ENCODE measurements at places on chromosomes 12 and 14.
A peak's percentile ranks its signal among the peaks of the same experiment; 100 is the strongest.

DNA sequence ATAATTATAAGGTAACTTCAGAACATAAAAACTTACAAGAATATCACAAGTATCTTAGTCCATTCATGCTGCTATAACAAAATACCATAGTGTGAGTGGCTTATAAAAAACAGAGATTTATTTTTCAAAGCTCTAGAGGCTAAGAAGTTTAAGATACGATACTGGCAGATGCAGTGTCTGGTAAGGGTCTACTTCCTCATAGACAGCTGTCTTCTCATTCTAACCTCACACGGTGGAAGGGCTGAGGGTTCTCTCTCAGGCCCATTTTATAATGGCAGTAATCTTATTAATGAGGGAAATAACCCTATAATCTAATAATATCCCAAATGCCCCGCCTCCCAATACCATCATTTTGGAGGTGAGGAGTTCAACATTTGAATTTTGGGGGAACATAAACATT, 23.7 kb upstream of the OSBPL8 start:
- no peak for DNase-seq

GRCh38 chr12:11822081-11822834, 172.8 kb downstream of the ETV6 start:
- no peak for DNase-seq

DNA sequence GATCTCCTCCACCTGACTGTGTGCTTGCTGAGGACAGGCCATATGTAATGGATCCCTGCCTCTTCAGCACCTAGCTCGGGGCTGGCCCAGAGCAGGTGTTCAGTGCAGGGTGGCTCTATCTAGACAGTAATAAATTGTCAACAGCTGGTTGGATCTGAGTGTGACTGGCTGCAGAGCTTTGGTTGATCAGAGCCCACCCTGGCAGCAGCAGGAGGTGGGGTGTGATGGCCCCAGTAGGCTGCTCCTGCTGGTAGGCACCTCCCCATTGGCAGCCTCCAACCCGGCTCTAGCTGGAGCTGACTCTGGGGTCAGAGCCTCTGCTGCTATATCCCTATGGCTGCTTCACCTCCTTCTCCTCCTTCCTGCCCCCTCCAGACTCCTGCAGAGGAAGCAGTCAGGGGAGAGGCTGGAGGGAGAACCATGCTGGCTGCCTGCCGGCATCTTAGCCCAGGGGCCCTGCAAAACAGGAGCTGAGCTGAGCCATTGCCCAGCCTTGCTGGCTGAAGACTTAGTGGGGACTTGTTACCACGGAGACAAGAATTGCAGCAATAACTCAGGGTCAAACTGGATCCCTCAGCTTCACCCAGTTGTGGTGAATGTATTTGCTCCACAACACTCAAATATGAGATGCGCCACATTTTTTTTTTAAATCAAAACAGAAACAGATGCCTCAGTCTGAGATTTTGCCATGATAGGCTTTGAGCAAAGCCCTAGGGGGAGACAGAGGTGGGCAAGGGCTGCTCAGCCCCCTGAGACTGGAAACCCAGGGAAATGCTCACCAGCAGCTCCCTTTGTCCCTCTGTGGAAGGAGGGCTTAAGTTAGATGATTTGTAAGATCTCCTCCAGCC, 22.2 kb downstream of the TMEM63C start:
- no peak for DNase-seq

DNA sequence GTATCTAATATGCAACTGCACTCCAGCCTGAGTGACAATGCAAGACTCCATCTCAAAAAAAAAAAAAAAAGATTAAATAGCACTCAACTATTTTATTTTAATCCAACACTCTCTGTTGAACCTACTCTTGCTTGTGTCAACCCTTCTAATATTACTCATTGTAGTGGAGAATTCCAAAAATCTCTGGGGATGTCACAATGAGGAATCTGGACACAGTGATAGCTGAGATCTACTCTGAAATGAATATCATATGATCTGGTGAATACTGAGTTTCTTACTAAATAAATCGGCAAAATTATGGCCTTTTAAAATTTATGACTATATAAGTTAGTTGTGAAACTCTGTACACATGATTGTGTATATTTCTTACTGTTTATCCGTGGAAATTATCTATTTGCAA, 418.2 kb downstream of the BCAT1 start:
- DNase-seq, result no peak

GRCh38 chr14:41916313-41916712, 309.6 kb downstream of the LRFN5 start:
- no peak for DNase-seq

- DNase-seq, result no peak
These were observed 58.7 kb upstream of the OR10AD1 start for GRCh38 chr12:48261773-48262172.

- no peak for DNase-seq
These were observed 5.4 kb upstream of the IPO8 start for GRCh38 chr12:30701056-30701455.

DNA sequence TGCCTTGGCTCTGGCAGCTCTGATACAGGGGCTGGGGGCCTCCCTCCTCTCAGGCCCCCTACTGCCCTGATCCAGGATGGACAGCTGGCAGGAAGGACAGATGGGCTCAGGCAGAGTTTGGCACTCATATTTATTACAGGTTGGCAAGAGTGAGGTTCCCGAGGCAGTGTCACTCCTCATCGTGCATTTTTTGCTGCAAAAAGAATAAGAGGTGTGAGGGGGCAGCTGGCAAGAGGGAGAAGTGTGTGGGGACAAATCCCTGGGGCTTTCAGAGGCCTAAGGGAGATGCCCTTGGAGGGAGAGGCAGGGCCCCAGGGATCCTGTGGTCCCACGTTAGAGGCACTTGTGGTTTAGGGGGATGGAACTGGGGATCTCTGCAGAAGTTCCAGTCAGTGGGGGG, 5.0 kb downstream of the CMTM5 start:
- DNase-seq, result no peak

GRCh38 chr12:3379079-3379478, 111.9 kb upstream of the PRMT8 start:
- no peak for DNase-seq

DNA sequence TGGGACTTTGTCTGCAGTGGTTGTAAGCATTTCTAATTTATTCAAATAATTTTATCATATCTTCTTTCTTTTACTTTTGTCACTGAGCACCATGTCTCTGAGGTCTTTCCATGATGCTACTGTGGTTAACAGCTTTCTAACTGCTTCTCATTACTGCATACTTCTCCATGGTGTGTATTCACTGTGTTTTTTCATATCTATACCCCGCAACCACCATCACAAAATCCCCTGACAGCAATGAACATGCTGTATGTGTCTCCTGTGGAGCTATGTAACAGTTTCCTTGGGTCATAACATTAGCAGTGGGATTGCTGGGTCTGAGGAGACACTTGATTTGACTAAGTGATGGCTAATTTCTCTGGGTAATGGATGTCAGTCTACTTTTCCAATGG, 29.2 kb upstream of the CHST11 start:
- no peak for DNase-seq

DNA sequence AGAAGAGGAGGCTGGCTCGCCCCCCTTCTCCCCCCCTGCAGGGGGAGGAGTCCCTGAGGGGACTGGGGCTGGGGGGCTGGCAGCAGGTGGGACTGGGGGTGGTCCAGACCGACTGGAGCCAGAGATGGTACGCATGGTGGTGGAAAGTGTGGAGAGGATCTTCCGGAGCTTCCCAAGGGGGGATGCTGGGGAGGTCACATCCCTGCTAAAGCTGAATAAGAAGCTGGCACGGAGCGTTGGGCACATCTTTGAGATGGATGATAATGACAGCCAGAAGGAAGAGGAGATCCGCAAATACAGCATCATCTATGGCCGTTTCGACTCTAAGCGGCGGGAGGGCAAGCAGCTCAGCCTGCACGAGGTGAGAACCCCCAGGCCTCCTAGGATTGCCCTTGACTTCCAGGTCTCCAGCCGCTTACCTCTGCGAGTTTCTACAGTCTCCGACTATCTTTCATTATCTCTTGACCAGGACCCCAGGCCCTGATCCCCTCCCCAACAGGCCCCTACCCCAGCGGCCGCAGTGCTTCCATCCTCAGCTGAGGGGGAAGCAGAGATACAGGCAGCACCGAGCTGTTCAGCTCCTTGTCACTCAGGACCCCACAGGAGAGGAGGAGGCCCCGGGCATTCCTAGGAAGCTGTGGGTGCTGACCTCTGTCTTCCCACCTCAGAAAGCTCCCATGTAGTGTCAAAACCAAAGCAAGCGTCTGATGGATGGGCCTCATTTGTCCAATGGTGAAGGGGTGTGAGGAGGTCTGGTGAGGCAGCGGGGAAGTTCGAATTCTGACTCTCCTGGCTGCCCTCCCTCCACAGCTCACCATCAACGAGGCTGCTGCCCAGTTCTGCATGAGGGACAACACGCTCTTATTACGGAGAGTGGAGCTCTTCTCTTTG, 3.0 kb downstream of the NAB2 start:
- no peak for DNase-seq

GRCh38 chr12:128318946-128319345, 52.0 kb downstream of the TMEM132C start:
- DNase-seq, result no peak

DNA sequence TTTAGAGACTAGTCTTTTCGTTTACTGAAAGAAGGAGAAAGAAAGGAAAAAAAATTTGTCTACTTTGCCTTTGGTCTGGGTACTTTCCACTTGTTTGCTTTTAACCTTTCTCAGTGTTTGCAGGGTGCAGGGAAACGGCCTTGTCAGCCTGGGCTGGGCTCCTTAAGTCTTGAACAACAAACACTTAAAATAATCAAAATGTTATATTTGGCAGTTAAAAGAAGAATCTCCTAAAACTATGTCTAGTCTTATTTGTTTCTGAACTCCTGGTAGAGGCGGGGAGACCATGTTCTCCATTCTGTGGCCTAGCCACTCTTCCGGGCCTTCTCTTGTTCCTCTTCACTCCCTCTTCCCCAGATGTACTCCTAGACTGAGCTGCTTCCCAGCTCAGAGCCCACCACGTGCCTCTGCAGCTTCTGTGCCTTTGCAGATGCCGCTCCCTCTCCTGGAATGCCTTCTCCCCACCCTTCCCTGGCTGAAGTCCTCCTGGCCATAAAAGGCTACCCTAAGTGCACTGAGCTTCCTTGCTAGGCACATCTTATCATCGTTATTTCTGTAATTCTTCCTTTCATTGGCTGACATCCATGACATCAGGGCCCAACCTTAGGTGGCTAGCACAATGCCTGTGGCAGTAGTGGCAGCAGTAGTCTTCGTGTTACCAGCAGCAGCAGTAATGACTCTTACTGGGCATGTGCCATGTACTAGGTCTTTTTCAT, 432.9 kb downstream of the ZFP36L1 start:
- DNase-seq, result no peak

GRCh38 chr14:32494609-32495434, 165.7 kb downstream of the AKAP6 start:
- no peak for DNase-seq

GRCh38 chr12:795305-795704, 42.9 kb downstream of the WNK1 start:
- no peak for DNase-seq

- DNase-seq, result no peak
These were observed 49.4 kb upstream of the PSMA6 start for GRCh38 chr14:35242599-35243311.

GRCh38 chr12:20628226-20628787, 66.8 kb upstream of the SLCO1C1 start:
- DNase-seq, result no peak

DNA sequence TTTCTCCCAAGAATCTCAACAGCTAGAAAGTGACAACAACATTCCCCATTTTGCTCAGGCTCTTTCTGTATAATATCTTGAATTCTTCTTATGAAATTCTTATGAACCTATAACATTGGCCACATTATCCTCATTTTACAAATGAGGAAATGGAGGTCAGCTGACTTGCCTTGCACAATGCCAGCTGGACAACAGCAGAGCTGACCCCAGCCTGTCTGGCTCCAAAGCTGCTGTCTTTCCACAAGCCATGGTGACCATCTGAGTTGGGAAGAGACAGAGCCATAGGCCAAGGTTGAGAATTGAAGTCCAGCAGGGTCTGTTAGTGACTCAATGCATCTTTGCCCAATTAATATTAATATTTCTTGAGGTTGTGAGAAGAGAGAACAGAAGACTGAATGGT, 87.3 kb downstream of the KSR2 start:
- no peak for DNase-seq

DNA sequence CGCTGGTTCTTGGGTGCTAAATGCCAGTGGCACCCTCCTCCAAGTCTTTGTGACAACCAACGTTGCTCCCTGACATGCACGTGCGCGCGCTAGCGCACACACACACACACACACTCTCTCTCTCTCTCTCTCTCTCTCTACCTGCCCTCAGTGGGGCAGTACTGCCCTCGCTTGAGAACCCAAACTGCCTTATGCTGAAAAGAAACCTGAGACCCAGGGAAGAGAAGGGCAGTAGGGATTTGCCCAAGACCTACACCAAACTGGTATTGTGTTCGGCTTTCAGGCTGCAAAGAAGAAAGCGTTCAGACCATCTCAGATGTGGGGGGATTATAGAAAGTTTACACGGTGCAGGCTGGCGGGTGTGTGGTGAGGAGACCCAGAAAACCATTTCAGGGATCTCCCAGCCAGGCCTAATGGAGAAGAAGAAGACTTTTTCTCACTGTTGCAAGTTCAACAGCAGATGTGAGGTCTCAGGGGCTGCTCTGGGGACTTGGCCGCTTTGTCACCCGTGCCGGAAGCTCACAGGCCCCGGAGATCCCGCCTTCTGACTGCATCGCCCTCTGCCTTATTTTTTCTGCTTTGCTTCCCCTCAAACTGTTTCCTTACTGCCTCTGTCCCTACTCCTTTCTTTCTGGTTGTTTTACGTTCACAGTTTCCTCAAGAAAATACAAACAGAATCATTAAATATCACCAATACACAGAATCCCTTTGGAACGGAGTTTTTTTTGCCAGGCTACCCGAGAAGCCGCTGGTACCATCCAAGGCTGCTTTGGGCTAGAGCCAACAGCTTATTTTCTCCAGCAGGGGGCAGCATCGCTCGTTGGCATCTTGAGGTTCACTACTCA, 82.4 kb downstream of the PPM1A start:
- peak; percentile 28 for DNase-seq

- DNase-seq, result no peak
These were observed 32.8 kb downstream of the COX8C start for GRCh38 chr14:93379831-93380230.

- no peak for DNase-seq
These were observed 62.2 kb downstream of the IFNG start for GRCh38 chr12:68097386-68097785.

- no peak for DNase-seq
These were observed 43.7 kb upstream of the BDKRB2 start for GRCh38 chr14:96160913-96161310.

All from smooth muscle cell of the brain vasculature (primary cell).